ENCODE measurements at places on chromosomes 3 and 15.
A peak's percentile ranks its signal among the peaks of the same experiment; 100 is the strongest.

- peak; percentile 44 for DNase-seq
These were observed 16.2 kb upstream of the CCR9 start for GRCh38 chr3:45870099-45870498.

- DNase-seq, result no peak
These were observed 262.8 kb downstream of the SLCO3A1 start for GRCh38 chr15:92116330-92116729.

DNA sequence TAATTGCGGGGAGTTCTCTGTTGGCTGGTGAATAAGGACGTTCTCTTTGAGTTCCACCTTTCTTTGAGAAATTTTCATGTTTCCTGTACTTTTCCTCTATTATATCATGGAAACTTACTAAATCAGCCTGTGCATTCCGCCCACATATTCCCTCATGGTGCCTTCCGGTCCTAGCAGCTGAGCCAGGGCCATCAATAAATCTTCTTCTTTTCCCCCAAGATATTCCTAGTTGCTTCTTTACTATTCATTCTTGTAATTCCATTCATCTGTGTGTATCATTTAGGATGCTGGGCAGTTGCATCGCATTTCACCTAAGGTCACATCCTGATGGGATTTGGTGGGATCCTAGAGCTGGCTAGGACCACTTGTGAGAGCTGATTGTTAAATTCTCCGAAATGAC lies 139.2 kb downstream of the RBMS3 start:
- DNase-seq, result no peak

DNA sequence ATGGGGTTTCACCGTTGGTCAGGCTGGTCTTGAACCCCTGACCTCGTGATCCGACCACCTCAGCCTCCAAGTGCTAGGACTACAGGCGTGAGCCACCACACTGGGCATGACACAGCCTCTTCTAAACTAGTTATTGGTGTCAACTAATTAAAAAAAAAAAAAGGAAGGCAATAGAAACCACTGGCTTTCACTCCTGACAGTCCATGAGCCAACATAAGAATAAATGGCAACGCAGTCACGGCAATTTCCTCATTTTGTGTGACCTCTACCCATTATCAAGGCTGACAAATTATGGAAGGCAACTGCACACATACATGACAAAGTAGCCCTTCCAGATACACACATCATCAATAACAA lies 5.9 kb downstream of the ARHGEF3 start:
- no peak for DNase-seq

- no peak for DNase-seq
These were observed 159.7 kb downstream of the RSL24D1 start for GRCh38 chr15:55037071-55037470.

- no peak for DNase-seq
These were observed 16.9 kb upstream of the FILIP1L start for GRCh38 chr3:100131241-100131640.

DNA sequence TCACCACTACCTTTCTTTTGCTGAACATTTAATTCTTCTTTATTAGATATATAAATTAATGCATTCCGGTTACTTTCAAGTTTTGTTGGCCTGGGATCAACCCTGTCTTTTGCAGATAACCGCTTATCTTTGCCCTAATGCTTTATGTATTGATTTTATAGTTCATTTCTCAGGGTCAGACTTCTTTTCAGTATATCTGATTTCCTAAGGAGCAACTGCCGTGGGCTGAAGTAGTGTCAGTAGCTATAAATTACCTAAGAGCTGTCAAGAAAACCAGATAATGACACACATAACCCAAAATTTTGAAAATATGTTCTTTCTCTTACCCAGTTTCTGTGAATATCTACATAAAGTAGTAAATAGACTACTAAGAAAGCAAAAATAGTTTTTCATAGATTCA lies 38.0 kb downstream of the COL6A5 start:
- DNase-seq, result no peak

GRCh38 chr3:127258733-127259132 lies 29.1 kb downstream of the PRR20G start:
- DNase-seq, result no peak

GRCh38 chr3:126523745-126524428 lies at the start of gene CHST13:
CHST13 (plus strand) TSS chr3:126524155; CDS start chr3:126524333, 178 bp downstream.
- DNase-seq, result no peak

DNA sequence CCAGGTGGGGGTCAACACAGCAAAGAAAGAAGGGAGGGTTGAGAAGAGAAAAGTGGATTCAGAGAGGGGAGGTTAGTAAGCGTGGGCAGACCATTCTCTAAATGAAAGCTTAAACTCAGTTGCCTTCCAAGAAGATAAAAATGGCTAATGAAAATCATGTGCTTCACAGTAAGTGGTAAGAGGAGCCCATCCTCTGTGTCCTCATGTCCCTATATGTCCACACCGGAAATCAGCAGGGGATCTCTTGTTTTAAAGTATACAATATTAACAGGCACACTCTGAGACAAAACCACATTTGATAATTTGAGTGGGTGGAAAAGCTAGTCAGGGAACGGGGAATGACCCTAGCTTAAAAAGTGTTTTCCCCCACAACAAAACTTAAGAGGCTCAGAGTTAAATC lies 4.4 kb upstream of the FOXP1 start:
- DNase-seq, result no peak

DNA sequence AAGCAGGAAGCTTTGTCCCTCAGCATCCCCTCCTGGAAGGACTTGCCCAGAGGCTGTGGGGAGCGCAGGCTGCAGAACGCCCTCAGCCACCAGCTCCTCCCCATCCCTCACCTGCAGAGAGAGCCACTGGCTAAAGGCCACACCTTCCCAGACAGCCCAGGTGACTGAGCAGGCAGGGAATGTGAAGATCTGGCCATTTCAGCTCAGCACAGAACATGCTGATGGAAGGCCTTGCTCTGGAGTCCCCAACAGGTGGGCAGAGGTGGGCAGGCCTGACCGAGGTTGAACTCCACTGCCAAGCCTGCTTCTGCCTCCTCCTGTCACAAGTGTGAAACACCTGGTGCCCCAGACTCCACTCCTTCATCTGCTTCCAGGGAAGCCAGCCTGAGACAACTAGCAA lies 50.7 kb upstream of the SEC61A1 start:
- DNase-seq, result no peak

GRCh38 chr15:31867536-31868442 lies 162.5 kb upstream of the CHRNA7 start:
- peak; percentile 37 for DNase-seq

DNA sequence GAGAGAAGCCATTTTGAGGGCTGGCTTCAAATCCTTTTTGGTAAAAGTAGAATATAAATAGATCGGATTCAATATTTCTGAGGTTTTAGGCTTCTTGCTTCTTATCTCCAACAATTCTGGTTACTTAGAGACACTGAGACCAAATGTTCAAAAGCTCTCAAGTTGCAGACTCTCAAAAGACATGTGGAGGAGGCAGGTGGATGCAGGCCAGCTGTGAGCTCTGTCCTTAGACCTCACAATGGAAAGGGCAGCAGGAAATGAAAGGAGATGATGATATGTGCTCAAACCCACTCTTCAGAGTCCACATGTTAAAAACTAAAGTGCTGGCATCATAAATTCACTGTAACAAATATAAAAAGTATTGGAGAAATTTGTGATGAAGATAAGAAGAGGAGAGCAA lies 424.9 kb upstream of the ALCAM start:
- DNase-seq, result no peak

DNA sequence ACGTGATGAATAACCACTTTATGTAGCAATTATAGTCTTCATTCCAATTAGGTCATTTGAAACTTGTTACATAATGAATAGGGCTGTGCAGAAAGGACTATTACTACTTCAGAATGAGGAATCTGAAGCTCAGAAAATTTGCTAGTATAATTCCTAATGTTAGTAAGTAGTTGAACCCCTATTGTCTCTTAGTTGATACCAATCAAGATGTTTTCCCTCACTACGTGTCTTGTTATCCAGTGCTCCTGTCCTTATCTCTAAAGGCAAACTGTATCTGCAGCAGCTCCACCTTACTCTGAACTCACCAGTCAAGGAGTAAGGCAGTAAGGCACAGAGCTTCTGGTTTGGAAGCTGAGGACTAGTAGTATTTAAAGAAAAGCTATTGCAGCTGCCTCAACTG lies 32.0 kb downstream of the RAB11A start:
- no peak for DNase-seq

GRCh38 chr15:45414215-45414885 lies 36.0 kb upstream of the GATM start:
- no peak for DNase-seq

GRCh38 chr3:109155828-109156227 lies 19.3 kb downstream of the C3orf85 start:
- DNase-seq, result no peak

GRCh38 chr3:64152086-64152485 lies 73.2 kb downstream of the PRICKLE2 start:
- no peak for DNase-seq

DNA sequence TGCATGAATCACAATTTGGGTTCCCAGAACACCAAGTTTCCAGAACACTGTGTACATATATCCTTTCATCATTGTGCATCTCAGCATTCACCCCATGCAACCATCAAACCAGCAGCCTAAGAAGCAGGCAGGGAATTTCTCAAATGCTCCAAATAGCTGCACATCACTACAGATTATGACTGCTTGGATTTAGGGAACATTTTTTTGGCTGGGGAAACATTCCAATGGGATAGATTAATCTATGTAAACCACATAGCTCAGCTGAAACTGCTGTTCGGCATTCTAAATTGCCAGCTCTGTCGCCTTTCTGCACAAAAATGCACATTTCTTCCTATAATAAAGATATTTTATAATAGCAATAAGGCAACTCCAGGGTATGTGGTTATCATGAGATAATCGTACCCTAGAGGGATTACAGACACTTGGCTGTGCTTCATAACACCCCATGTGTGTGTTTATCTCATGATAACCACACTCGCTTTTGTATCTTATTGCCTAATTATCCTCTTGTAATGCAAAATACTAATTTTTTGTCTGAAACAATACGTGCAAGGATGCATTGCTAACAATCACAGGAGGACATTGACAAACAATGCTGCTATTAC lies 483.7 kb upstream of the DPH6 start:
- DNase-seq, result no peak

DNA sequence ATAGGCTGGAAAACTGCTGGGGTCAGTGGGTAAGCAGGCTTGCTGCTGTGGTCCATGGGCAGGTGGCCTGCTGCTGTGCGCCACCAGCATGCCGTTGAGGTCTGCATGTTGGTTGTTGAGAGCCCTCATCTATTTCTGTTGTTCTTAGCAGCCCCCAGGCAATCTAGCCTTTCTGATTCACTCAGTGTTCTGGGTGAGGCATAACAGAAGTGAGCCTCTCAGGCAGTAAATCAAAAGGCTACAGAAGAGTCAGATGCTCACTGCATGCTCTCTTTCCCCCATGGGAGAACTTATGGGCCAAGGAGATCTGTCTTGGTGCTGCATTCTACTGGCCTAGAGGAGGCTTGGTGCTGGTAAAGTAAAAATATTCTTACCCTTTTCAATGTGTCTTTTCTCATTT lies 67.8 kb upstream of the ATP10A start:
- DNase-seq, result no peak

DNA sequence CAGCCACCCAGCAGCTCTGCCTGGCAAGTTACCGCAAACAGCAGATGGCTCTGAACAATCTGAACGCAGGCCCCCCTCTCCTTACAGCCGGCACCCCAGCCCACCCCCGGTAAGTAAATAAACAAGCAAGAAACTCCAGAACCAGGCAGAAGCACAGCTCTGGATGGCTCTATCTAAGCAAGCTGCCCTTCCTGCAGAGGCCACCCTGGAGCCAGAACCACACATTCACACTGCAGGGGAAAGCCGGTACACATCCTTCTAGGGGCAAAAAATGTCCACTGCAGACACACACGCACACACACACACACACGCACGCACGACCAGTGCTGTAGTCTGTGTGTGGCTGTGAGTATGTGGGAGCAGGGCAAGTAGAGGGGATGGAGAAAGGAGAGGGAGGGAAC lies 63.9 kb downstream of the ADCY5 start:
- DNase-seq, result no peak

- DNase-seq, result no peak
These were observed 422 bp upstream of the SETMAR start for GRCh38 chr3:4302747-4303146.

- DNase-seq, result no peak
These were observed 135.4 kb downstream of the ATG7 start for GRCh38 chr3:11407644-11408043.

DNA sequence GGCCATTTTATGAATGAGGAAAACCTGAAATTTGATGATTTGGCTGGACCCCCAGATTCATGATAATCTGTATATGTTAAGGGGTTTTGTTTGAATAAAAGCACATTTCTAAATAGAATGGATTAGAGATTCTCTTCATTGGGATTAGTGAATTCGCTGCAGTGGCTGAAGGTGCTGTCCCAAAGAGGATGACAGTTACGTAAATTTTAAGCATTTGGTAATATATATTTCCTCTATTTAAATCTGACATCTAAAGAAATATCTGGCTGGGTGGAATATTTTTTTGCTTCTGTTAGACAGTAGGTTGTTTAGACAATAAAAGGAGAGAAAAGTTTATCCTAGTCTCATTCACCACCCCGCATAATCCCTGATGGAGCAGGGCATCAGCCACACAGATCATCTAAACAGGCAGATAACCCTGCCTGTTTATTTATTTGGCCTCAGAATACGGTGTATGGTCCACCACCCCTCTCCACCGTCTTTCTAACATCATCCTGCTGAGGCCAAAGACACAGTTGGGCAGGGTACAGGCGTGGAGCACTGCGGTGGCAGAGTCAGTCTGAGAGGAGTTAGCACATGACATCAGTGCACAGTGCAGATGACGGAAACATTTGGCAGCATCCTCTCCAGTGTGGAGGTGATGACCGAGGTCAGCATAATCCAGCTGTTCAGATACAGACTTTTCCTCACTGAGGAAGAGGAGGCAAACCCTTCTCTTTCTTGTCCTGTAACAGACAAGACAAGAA lies 20.4 kb upstream of the NFKBIZ start:
- peak; percentile 30 for DNase-seq

DNA sequence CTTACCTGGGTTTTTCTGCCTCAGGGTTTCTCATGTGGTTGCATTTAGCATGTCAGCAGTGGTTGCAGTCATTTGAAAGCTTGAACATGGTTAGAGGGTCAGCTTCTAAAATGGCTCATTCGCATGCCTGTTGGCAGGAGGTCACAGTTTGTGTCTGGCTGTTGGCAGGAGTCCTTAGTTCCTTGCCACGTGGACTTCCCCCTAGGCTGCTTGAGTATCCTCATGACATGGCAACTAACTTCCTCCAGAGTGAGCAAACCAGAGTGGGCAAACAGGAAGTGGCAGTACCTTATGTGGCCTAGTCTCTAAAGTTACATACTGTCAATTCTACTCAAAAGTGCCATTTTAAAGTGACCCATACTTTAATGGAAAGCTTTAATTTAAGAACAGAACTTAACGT lies 3.4 kb upstream of the UNC13C start:
- no peak for DNase-seq

DNA sequence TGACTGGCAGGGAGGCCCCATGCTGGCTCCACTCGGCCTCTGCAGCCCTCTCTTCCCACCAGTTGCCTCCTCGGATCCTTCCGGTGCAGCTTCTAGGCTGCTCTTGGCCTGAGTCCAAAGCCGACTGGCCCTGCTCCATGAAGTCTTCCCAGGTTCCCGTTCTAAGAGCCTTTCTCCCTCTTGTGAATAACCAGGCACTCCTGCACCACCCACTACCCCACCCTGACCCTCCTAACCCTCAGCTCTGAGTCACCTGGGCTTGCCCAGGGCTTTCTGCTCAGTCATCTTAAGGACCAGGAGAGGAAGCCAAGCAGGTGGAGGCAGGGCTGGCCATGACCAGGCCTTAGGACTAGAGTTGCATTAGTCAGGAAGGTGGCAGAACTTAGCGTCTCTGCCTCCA lies 28.1 kb upstream of the CNBP start:
- no peak for DNase-seq

All from stimulated activated CD8-positive, alpha-beta memory T cell treated with anti-CD3 and anti-CD28 coated beads, Interleukin-12 subunit alpha, Interleukin-12 subunit beta, amount 100 ng/mL, for 1 hour (primary cell).